Smooth muscle cell of the brain vasculature (primary cell): ENCODE measurements at places on chromosomes 2 and 18.

GRCh38 chr2:222169346-222169745 is 129.5 kb downstream of the PAX3 start:
- no peak for DNase-seq

DNA sequence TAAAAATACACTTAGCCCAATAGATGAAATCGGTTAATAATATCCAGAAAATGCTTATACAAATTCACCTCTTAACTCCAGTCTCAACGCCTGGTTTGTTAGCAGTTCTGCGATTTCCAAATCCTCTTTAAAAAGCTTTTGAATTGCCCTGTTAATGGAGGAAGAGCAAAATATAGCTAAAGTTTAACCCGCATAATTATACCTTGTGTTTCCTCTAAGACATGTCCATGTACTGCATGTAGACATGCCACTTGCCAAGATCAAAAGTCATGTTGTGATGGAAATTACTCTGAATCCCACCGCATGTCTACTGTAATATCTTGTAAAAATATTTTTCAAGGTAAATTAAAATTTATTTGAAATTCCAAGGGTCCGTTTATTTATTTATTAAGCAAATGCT is 291.2 kb upstream of the LRP1B start:
- no peak for DNase-seq

- DNase-seq: no peak
These were observed 282.0 kb downstream of the THSD7B start for GRCh38 chr2:137047369-137047768.

DNA sequence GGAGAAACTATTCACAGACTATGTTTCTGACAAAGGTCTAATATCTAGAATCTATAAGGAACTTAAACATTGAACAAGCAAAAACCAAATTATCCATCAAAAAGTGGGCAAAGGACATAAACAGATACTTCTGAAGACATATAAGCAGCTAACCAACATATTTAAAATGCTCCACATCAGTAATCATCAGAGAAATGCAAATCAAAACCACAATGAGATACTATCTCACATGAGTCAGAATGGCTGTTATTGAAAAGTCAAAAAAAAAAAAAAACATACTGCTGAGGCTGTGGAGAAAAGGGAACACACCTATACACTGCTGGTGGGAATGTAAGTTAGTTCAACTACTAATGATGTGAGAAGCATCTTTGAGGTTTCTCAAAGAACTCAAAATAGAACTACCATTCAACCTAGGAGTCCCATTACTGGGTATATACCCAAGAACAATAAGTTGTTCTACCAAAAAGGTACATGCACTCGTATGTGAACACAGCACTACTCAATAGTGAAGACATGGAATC is 220.4 kb upstream of the TFPI start:
- no peak for DNase-seq

- DNase-seq: no peak
These were observed 160.4 kb upstream of the TMEM200C start for GRCh38 chr18:6055711-6056110.
